Upper lobe of left lung (tissue), 6 donors: ENCODE measurements at places on chromosomes 13 and 19.
A peak's percentile ranks its signal among the peaks of the same experiment; 100 is the strongest.

DNA sequence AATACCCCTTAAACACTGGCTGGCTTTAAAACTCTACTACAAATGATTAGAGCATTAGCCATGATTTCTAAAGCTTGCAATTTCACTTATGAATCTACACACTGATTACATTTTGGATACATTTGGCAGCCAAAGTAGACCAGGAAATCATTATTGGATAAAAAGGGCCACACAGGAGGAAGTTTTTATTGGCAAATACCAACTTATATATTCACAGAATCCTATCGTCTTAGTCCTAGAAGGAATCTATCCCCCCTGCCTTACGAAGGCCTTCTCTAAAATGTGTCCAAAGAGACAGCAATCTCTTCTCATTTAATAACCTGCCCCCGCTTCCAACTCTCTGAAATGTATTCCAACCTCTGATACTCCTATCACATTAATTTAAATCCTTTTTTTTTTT, 52.5 kb downstream of the KLF5 start:
- no peak for DNase-seq

GRCh38 chr19:21604951-21605476, 99.6 kb downstream of the ZNF429 start:
- no peak for DNase-seq

GRCh38 chr13:92101801-92102200, 703.4 kb downstream of the GPC5 start:
- DNase-seq, result no peak

DNA sequence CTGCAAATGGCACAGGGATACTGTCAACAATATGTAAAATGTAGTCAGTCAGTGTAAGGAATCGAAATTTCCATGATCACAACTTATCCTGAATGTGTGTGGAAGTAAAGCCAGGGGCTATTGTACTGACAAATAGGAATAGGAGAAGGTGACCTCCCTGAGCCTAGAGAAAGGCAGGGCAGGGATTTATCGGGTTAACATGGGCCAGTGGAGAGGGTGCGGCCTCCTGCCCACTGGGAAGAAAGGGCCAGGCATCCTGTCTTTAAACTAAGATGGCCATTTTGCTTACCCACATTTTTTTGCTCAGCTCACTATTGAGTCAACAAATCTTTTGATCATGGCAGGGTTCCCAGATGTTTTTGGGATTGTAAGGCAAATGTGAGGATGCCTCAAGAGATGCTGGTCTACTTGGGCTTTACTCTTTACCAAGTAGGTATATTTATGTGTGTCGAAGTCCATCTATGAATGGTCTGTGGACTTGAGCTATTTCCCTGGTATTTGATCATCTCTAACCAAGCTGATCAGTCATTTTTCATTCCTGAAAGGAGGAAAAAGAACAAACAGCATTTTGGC, 116.6 kb upstream of the RNF113B start:
- DNase-seq, result no peak

DNA sequence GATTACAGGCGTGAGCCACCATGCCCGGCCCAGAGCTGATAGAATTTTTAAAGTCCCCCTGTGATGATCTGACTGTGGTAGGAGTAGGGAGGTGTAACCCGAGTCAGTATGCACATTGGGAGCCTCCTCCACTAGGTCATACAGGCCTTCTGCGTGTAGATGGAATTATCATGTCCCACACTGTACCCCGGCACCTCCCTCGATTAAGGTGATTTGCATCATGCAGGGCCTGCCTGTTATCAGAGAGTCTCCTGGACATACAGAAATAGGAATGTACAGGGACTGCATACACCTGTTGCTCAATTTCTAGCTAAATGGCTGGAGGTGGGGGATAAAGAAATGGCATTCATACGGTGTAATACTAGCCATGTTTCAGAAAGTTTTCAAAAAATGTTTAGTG, 922 bp upstream of the ERVK3-1 start:
- DNase-seq, result no peak

GRCh38 chr19:44848812-44849447, 2.8 kb downstream of the NECTIN2 start:
- DNase-seq, result no peak

GRCh38 chr13:63166345-63166744, 1750.7 kb upstream of the PCDH20 start:
- no peak for DNase-seq

- DNase-seq, result peak; percentile 89
Measured at GRCh38 chr13:78603240-78603957, at the start of gene POU4F1. TSS of gene POU4F1 (minus strand) at chr13:78603552. CDS start at chr13:78603326, 226 bp downstream.

- DNase-seq, result no peak
Measured at GRCh38 chr19:58468216-58468839, 1.4 kb downstream of the ZNF324 start.

GRCh38 chr13:91540158-91540736, 141.8 kb downstream of the GPC5 start:
- DNase-seq, result no peak

GRCh38 chr13:77029436-77029835, 2.5 kb upstream of the FBXL3 start:
- DNase-seq, result no peak

DNA sequence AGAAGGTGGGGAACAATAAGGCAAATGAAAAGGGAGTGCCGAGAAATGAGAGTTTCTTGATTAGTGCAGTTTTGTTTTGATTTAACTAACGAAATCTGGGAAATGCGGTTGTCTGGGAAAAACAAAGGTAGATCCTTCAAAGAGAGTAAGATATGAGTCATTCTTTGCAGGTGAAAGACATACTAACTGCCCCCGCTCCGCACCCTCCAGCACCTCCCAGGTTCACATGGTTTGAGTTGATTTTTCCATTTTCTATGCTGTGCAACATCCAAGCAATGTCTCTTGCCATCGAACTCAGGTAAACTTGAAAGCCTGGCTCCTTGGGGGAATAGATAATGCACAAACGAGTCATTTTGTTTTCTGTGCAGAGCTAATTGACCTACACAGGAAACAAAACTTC, 84.1 kb upstream of the KLF12 start:
- DNase-seq, result no peak

- no peak for DNase-seq
Measured at GRCh38 chr19:57302727-57303401, 17.4 kb upstream of the ZNF543 start.

GRCh38 chr13:110531671-110532083, 29.8 kb downstream of the RAB20 start:
- DNase-seq, result no peak
